Hypothalamus (tissue), 51 donors: ENCODE measurements at places on chromosomes 3 and 15.

DNA sequence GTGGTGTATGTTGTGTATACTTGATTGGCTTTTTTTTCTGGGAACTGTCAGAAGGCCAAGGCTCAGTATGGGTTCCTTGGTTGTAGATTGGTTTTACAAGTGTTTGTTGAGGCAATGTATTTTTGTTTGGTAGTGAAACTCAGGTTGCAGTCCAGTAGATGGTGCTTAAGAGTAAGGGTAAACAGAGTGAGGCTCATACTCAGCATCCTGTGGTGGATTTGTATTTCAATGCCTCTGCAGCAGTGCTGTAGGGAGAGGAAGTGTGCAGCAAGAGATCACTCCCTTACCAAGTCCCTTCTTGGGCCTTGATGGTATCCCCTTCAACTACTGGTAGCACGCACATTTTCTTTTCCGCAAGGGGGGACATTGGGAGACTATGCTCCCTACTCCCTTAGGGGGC, 428.5 kb upstream of the CNTN3 start:
- DNase-seq = no peak

GRCh38 chr3:153963012-153963411, 158.2 kb upstream of the ARHGEF26 start:
- DNase-seq = no peak

- no peak for DNase-seq
These were observed 20.6 kb downstream of the SAMD7 start for GRCh38 chr3:169931747-169932520.

DNA sequence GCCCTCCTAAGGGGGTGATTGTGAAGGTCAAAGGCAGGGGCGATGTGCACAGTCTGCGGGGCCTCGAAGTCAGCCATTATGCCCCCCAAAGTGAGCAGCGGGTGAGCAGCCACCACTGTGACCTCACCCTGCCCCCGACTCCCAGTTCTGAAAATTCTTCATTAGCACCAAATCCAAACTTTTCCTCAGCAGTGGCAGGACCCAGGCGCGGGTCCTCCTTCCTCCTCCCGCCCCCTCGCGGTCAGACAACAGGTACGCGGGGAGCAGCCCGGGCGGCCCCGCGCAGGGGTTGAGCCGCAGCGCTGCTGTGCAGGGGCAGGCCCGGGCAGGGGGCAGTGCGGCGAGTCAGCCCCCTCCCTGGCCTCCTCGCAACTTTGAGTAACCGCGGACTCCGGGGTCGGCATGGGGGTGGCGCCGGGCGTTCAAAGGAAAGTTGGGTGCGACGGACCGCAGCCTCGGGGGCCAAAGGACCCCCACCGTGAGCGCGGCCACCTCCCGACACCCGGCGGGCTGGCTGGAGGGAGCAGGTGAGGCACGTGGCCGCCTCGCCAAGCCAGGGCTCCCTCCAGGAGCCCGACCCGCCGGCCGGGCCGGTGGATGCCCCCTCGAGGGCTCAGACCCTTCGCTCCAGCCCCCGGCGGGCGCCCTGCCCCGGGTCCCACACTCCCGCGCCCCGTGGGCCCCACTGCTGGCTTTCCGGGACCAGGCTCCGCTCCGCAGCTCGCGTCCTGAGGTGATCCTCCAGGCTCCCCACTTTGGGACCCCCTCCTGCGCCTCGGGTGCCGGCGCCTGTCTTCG, 49.4 kb upstream of the CCDC174 start:
- no peak for DNase-seq

GRCh38 chr15:85834651-85835050, 39.9 kb upstream of the KLHL25 start:
- DNase-seq = no peak

- DNase-seq = peak; percentile 40
These were observed 1.4 kb downstream of the ETV5 start for GRCh38 chr3:186107215-186108105.

DNA sequence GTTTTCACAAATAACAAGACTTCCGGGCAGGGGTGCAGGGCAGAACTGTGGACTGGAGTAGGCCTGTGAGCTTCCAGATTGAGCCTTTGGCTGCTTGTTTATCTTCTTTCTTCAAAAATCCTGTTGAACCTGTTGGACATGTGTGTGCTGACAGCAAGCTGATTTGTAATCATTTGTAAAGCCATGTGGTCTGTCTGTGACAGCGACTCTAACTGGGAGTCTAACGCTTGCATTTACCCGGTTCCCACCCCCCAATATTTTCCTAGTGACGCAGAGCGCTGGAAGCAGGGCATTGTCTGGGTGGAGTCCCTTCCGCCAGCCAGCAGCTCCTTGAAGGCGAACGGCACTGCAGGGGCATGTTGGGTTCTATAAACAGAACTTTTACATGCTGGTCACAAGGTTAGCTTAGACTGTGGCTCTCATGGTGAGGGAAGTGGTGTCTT, 85.7 kb upstream of the MYZAP start:
- no peak for DNase-seq

GRCh38 chr3:182891364-182891763, 89.0 kb downstream of the DCUN1D1 start:
- DNase-seq = no peak

GRCh38 chr3:64158334-64158733, 66.9 kb downstream of the PRICKLE2 start:
- DNase-seq = no peak

DNA sequence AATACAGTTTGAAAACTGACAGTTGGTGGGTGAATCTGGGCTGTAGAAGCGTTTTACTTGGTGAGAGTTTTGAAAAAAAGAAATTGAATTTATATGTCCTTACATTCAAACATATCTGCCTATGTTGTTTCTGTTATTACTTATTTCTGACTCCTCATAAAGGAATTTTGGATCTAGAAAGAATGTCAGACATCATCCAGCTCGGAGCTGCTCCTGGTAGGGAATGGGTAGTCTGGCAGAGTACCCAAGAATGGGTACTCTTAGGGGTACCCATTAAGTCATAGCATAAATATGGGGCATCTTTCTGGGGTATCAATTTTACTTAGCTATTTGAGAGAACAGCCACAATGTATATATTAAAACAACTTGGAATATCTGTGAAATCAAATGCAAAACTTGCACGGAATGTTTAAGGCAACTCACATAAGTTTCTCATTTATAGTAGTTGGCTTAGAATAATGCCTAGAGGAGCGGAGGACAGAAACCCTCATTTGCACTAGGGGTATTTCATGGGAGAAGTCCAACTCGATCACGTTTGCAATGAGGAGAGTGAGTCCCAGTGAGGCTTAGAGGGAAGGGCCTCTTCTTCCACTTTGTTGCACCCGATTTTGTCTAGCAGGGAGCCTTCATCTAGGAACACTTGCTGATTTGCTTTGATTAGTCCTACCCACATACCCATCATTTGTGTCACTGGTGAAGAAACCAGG, 2.4 kb upstream of the LARP6 start:
- no peak for DNase-seq

DNA sequence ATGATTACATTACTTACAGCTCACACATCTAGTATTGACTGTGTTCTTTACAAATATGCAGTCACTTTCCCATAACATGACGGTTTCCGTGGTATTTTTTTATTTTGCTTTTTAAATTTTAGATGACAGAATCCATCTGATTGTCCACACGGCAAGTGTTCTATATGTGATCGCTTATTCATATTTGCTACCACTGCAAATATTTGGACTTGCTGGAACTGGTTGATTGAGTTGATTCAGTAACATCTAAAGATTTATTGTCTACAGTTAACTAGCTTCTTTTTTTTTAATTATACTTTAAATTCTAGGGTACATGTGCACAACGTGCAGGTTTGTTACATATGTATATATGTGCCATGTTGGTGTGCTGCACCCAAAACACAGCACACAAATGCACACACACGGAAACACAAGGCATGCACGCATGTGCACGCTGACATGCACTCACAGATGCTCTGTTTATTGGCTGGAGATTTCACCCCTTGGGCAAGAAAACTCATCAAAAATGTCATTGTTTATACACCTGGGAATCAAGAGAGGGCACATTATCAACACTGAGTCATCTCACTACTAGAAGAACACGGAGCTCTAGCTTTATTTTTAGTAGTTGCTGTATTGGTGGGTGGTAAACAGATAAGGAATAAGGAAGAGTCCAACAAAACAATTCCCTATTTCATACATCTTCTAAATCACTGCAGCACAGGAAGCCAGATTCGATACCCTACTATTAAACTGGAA, 16.4 kb downstream of the ARRDC4 start:
- no peak for DNase-seq

DNA sequence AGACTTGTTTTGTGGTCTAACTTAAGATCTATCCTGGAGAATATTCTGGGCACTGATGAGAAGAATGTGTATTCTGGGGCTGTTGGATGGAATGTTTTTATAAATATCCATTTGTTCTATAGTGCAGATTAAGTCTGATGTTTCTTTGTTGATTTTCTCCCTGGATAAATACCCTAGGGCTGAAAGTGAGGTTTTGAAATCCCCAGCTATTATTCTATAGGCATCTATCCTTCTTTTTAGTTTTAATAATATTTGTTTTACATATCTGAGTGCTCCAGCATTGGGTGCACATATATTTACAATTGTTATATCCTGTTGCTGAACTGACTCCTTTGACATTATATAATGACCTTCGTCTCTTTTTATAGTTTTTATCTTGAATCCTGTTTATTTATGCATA, 42.9 kb downstream of the GALK2 start:
- DNase-seq = no peak

- DNase-seq = peak; percentile 68
These were observed 45.8 kb upstream of the TRA2B start for GRCh38 chr3:185983495-185984141.

- no peak for DNase-seq
These were observed 14.7 kb downstream of the VGLL3 start for GRCh38 chr3:86976219-86976618.

- DNase-seq = no peak
These were observed 530 bp upstream of the FBXL22 start for GRCh38 chr15:63596676-63597037.

DNA sequence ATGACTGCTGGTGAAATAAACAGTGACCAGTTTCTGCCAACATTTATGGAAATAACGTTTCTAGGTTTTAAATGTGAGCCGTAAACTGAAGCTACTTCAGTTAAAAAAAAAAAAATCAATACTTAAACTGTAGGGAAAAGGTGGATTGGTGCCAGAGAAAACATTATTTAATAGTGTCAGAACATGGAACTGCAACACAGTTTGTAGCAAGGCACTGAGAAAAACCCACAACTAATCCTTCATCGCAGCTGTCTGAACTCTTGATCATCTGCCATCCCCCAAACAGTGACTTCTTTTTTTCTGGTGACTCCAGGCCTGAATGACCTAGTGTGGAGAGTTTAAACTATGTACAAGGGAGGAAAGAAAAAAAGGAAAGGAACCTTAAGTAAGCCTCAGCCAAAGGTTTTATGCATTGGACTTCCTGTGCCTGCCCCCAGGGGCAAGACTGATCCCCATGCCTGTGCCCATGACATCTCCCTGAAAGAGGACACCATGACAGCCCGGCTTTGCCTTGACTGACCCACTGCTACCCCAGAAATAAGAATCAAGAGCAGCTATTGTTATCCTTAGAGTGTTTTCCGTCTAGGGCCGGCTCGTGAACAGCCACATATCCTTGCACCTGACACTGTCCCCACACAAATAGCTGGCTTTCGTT, 33.1 kb downstream of the CRTAP start:
- peak; percentile 26 for DNase-seq

- DNase-seq = no peak
These were observed 21.3 kb upstream of the HCN4 start for GRCh38 chr15:73389971-73390544.

GRCh38 chr3:49601358-49602048, 47.2 kb downstream of the BSN start:
- DNase-seq = no peak

- DNase-seq = no peak
These were observed 108.8 kb downstream of the THSD4 start for GRCh38 chr15:71224024-71224423.

DNA sequence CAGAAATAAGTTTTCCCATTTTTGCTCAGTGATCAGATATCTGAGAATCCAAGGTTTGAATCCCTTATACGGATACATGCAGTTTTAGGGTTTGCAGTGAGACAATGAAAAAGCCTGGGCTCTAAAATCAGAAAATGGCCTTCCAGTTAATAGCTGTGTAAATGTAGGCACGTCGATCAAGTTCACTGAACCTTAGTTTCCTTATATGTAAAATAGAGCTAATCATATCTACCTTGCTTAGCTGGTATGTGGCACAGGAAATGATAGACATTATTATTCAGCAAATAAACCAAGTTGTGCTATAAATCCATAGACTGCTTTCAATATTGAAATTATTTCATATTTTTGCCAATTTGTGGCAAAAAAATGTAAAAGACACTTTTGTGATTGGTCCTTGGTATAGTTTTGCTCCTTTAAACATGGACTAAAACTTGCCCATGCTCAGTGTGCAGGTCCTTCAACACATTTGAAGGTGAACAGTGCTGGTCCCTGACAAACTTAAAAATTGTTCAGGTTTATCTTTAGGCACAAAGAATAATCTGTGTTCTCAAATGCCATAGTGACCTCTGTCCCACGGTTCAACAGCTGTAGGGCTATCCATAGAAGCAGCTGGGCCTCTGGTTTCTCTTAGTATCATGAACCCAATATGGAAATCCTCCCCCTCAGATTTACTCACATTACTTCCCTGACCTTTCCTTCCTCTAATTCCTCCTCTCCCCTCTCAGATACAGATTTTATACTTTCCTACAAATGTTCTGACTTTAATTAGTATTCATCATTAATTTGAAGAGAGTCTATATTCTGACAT, 51.0 kb downstream of the CCDC54 start:
- DNase-seq = no peak

DNA sequence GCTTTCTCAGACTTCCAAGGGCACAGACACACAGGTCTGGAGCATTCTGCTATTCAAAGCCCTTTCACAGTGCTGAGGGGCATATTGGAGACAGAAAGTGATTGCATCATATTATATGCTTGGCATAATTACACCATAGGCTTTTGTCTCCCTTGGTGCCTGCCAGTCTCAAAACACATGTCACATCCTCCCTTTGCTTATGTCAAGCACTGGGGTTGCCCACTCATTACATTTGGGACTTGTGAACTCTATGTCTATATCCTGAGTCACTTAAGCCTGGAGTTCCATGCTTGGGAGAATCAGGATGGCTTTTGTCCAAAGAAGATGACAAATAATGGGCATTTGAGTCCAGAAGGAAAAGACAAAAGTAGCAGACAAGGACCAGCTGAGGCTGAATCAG, 12.3 kb upstream of the PDZRN3 start:
- DNase-seq = no peak

DNA sequence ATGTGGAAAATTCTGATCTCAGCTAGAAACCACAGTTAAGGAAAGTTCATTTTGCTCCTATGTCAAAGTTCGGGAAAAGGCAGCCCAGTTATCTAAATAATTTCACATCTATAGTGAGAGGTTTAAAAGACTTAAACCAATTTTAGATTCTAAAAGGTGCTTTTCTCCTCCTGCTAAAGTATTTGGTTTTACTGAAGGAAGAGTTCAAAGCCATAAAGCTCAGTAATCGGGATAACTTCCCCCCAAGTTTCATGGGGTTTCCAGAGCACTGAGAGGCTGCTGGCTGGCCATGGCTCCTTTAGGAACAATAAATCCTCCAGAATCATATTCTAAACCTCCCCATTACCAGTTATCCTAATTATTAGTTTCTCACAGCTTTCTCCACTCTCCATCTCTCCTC, 38.2 kb downstream of the ZIC4 start:
- no peak for DNase-seq
